Ovary (tissue), 10 donors: ENCODE measurements at places on chromosomes 13 and 19. TPM values are rescaled to one million over a fixed set of nuclear protein-coding genes. Genes with fewer than 3 reads are reported as not detected.

- DNase-seq: no peak
Observed at GRCh38 chr19:3722443-3723109, 14.4 kb downstream of the TJP3 start.

The UHRF1 gene
- polyA plus RNA-seq: 0.42 TPM

The CKM gene
- 0.10 TPM for polyA plus RNA-seq

The SPART gene
- 129 TPM for polyA plus RNA-seq

DNA sequence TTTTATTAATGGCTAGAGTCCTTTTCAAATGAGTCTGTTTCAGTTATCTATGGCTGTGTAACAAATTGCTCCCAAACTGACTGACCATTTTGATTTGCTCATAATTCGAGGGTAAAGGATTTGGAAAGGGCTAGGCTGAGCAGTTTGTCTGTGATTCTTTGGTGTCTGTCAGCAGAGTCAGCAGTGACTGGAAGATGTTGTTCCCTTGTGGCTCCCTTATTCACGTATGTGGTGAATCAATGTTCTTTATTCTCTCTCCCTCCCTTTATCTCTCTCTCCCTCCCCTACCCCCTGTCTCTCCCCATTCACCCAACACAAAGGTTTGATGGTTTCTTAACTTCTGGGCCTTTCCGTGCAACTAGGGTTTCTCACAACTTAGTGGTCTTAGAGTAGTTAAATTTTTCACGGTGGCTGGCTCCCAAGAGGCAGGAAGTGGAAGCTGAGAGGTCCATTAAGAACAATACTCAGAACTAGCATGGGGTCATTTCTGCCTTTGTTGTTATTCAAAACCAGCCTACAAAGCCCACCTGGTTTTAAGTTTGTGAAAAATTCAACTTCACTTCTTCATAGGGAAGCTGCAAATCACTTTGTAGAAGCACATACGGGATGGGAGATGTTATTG, 772.5 kb upstream of the SLITRK1 start:
- DNase-seq: no peak

DNA sequence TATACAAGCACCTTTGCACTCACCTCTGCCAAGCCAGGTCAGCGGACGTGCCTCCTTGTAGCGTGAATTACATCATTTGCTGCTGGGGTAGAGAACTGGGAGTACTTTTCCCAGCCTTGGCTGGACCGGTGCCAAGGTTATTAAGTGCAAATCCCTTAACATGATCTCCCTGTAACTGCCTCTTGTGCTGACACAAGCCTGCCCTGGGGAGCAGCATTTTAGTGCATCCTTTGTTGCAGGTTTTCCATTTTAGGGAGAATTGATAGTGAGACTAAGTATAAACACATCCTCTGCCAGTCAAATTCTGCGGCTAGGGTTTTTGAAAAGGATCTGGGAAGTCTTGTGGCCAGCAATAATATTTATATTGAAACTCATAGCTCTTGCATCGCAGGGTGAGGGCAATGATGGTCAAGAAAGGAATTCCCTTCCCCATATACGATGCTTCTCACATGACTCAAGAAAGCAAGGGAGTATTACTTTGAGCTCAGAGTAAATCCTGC, 32.7 kb upstream of the DCLK1 start:
- peak; percentile 46 for DNase-seq
